ENCODE measurements at places on chromosomes 13 and 19. TPM values are rescaled to one million over a fixed set of nuclear protein-coding genes. Genes with fewer than 3 reads are reported as not detected.

The CYP2S1 gene
- total RNA-seq, result 29.6 TPM

The KIR2DL4 gene
- total RNA-seq, result not detected

The KLK1 gene
- total RNA-seq, result not detected

The SAMD1 gene
- total RNA-seq, result 43.7 TPM

The C13orf42 gene
- not detected for total RNA-seq

The CNN1 gene
- total RNA-seq, result 1.7 TPM

The ZNF578 gene
- total RNA-seq, result 1.9 TPM

The IGLON5 gene
- total RNA-seq, result not detected

The APLP1 gene
- total RNA-seq, result not detected

The CASP14 gene
- 0.72 TPM for total RNA-seq

The ZNF66 gene
- 4.1 TPM for total RNA-seq

The CRX gene
- not detected for total RNA-seq

The ZNF823 gene
- 8.7 TPM for total RNA-seq

The ZNF792 gene
- total RNA-seq, result 3.4 TPM

The MED26 gene
- 3.6 TPM for total RNA-seq

The SIGLEC6 gene
- total RNA-seq, result not detected

The ZNF208 gene
- total RNA-seq, result 0.48 TPM
